ENCODE measurements at places on chromosomes 3 and 15.
A peak's percentile ranks its signal among the peaks of the same experiment; 100 is the strongest.

DNA sequence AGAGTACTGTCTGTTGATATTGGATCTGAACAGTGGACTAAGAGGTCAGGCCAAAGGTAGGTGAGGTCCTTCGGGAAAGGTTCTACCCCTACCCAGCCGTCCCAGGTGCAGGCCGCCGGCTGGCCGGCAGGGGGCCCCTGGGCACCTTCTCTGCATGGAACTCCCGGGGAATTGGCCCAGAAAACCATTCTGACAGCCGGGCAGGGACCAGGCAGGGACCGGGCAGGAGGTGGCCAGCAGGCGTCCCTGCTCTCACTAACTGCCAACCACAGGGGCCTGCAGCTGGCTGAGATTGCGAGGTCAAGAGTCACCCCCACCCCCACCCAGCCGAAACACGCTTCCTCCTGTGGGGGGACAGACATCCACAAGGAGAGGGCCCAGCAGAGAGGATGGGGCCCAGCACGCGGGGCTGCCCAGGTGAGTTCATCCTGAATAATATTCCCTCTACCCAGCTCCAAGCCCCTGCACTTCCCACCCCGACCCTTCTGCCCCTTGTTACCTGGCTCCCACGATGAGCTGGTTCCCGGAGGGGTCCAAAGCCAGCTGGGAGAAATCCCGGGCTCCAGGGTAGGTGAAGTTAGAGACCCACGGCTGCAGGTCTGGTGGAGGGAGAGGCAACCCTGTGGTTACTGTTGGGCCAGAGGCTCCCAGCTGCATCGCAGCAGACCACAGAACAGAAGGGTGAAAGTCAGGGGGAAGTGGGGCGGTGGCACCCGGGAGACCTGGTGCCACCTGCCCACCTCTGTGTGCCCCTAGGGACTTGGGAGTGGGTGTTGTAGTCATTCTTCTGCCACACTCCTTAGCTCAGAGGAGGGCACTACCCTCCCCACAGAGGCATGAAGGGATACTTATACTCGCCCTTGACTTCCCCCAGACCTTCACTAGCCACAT is 84.4 kb downstream of the SEMA5B start:
- DNase-seq, result peak; percentile 90

DNA sequence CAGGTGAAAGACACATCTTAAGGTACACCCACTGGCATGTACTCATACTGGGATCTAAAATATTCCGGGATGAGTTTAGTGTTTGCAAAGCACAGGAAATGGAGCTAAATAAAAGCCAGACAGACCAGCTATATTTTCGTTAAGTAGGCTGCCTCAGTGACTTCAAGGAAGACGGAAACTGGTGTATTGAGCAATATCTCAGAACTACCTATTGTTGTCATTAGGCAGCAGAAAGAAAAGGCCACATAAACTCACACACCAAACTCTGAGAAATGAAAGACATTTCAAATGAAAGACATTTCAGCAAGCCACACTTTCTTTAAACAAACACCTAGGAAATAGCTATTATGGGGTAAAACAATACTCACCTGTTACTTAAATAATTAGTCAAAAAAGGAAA is 761.7 kb upstream of the SEMA6D start:
- no peak for DNase-seq

DNA sequence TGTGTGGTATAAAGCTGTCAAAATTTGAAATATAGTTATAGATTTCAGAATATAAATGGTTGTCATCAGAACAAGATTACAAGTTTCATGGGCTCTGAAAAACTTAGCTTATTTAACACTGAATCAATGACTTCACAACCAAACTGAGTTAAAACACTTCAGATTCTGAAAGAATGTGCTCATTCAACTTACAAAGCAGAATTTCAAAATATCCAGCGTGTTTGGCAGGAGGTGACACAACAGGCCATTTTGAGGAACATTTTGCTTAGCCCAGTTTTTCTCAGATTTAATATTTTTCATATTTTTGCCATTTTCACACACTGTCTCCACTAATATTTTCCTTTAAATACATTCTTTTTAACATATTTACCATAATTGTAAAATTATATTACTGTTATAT is 781.1 kb downstream of the TUSC7 start:
- no peak for DNase-seq

DNA sequence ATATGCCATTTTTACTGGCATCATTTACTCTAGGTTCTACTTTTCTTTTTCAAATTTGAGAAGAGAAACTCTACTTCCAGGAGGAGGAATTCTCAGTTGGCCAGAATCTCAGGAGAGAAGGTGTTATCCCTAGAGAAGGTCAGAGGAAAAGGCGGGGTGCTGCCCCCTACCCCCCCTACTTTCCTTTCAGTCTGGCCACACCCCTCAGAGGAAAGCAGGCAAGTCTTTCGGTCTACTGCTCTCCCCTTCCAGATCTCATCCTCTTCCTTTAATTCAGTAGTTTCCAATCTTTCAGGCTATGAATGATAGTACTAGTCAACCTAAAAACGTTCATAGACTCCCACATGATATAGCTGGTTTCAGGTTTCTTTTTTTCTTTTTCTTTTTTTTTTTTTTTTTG is 366.5 kb upstream of the TBL1XR1 start:
- no peak for DNase-seq

DNA sequence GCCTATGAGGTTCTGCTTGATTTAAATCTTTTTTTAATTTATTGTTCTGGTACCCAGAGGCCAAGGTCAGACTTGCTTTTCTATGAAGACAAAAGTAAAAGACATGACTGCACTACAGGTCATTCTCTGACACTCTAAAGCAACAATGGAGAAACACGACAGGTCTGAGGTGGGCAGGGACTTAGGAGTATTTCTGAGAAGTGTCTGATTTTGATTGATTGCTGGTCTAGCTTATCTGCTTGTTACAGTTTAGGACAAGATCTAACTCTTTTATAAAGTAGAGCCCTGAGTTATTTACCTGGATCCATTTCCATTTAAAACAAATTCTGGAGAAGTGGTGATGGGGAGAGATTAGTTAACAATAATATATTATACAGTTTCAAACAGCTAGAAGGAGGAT is 115.2 kb upstream of the STT3B start:
- DNase-seq, result no peak

GRCh38 chr15:81323559-81323943 is 390 bp downstream of the STARD5 start:
- no peak for DNase-seq

- no peak for DNase-seq
These were observed 147.7 kb downstream of the VGLL4 start for GRCh38 chr3:11495948-11496557.

DNA sequence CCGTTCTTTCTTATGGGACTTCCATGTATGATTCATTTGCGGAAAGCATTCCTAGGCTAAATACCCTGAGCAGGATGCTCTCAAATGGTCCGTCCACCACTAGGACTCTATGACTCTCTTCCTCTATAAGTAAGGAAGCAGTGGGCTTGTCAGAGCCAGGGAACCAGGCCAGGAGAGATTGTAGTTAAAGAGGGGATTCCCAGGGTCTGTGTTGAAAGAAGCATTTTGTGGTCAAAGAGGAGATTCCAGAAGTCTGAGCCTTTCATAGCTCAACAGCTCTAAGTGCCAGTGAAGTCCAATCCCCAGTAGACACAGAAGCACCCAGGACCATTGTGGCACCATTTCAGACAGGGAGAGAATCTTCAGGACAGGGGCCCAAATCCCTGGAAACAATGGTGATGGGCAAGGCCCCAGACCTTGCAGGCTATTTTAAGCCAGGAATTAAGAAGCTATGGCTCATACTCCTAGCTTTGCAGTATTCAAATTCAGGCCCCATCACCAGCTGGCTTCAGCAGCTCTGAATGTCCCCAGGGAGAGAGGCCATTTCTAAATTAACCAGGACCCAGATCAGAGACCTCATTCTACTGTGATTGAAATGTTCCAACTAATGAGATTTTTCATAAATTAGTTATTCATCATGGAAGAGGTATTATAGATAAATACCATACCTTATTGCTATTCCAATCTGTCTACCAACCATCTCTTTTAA is 81.7 kb downstream of the CD47 start:
- DNase-seq, result peak; percentile 72

DNA sequence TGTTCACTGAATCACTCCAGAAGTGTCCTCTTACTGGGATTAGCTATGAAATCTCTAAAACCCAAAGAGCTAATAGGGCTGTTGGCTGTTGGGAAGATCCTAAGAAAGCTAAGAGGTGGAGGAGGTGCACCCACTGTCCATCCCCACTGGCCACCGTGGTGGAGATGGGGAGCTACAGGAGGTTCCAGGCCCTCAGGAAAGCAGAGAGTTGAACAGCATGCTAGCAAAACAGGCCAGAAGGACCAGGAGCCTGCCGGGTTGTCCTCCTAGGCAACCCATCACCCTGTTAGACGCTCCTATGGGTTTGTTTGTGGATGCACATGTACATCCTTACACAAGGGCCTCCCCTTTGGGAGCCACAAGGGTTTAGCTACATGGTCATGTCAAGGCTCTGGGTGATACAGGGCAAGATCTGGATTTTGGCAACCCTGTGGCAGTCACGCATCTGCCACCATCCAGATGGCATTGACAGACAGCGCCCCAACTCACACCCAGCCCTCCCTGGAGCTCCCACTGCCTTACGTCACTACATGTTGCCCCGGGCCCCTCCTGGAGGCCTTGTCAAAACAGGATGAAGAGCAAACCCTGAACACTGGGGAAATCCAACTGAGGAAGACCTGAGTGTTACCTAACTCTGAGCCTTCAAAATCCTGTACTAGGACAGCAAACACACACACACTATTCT is 208.1 kb downstream of the SLCO3A1 start:
- DNase-seq, result no peak

DNA sequence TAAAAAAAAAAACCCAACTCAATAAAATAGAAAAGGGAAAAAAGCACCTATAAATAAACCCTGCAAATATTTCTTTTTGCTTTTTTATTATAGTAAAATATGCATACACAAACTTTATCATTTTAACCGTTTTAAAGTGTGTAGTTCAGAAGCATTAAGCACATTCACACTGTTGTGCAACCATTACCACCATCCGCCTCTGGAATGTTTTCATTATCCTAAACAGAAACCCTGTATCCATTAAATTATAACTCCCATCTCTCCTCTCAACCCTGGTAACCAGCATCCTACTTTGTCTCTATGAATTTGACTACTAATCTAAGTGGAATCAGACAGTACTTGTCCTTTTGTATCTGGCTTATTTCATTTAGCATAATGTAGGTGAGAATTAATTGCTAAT is 15.0 kb downstream of the CDCP1 start:
- DNase-seq, result no peak

DNA sequence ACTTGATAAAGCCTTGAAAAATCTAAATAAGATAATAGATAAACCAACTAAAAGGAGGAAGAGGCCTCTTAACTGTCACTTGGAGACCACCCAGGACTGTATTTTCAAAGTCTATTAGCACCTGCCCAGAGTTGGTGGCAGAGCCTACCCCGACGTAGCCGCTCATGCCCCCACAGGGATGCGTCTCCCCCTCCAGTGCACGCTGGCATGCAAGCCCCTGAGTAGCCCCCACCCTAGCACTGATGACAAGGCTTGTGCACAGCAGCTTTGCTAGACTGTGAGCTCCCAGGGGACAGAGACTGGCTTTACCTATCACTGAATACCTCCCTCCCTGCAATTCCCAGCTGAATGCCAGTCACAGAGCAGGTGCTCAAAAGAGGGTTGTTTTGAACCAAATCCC is 54.1 kb upstream of the HES1 start:
- DNase-seq, result no peak

DNA sequence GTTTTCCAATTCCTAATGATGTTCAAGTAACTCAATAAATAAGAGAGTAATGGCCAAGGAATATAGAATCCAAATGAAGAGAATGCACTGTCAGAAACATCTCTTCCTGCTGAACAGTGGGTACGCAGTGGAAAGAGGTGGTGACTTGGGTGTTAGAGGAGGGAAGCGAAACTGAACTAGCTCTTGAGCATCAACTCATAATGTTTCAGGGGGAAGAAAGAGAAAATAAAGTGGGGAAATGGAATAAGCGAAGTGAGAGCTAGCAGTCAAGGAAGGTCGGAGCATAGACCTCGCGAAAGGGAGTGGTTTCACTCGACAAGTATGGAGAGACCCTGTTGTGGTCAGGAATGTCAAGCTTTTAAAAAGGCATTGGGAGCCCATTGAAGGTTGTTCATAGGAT is 309.5 kb downstream of the GAP43 start:
- no peak for DNase-seq

GRCh38 chr15:74301583-74302361 is 65.6 kb downstream of the CCDC33 start:
- DNase-seq, result no peak

DNA sequence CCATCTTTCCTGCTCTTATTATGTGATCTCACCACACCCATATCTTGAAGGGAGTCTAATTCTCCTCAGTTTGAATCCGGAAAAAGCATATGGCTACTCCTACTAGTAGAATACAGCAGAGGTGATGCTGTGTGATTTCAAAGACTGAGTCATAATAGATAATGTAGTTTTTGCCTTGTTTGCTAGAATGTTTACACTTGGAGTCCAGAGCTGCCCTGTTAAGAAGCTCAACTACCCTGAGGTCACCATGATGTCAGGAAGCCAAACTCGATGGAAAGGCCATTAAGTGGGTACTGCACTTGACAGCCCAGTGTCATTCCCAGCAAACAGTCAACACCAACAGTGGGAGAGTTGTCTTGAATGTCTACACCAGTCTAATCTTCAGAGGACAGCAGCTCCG is 56.9 kb downstream of the CD200R1L start:
- no peak for DNase-seq

- peak; percentile 31 for DNase-seq
These were observed 630 bp downstream of the ATP6V1A start for GRCh38 chr3:113747283-113748046.

GRCh38 chr3:63349583-63350573 is 71.8 kb downstream of the SYNPR start:
- DNase-seq, result peak; percentile 60

- peak; percentile 80 for DNase-seq
These were observed 1.3 kb upstream of the SPTSSB start for GRCh38 chr3:161372321-161373260.

- no peak for DNase-seq
These were observed 1.4 kb upstream of the FES start for GRCh38 chr15:90882781-90883525.

DNA sequence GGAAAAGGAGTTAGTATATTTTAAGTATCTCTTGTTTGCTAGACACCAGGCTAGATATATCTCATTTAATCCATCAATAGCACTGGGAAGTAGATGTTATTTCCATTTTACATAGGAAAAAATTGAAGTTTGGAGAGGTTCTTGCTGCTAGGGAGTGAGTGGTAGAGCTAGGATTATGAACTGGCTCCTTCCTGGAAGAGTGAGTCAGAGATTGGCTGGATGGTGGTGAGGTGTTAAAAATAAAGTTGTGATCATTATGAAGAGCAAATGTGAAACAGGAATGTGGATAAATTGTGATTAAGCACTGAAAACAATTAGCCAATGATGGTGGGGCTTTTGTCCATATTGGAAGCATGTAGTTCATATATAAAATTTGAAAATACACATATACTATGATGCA is 234.2 kb downstream of the WNT5A start:
- no peak for DNase-seq

DNA sequence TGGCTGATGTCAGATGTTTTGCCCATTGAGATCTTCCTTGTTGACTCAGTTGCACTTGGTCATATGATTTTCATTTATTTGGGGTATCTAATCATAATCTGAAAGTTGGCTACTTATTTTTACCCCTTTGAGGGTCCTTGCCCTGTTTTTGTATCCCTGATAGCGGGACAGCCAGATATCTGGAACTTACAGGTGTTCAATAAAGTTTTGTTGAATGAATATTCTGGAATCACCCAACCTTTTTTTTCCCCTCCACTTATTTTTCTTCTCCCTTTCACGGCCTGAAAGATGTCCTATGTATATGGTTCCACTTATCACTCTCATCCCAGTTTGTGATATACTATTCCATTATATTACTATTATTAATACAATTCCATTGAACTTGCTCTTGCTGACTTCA is 12.8 kb downstream of the CTNNB1 start:
- DNase-seq, result no peak

Measured in D341Med (cell line).